ENCODE measurements at places on chromosomes 2 and 18.

GRCh38 chr18:7084080-7085065 lies 33.2 kb downstream of the LAMA1 start:
- DNase-seq = peak; percentile 70

GRCh38 chr18:23365602-23366001 lies 87.5 kb upstream of the RIOK3 start:
- DNase-seq = peak; percentile 81

DNA sequence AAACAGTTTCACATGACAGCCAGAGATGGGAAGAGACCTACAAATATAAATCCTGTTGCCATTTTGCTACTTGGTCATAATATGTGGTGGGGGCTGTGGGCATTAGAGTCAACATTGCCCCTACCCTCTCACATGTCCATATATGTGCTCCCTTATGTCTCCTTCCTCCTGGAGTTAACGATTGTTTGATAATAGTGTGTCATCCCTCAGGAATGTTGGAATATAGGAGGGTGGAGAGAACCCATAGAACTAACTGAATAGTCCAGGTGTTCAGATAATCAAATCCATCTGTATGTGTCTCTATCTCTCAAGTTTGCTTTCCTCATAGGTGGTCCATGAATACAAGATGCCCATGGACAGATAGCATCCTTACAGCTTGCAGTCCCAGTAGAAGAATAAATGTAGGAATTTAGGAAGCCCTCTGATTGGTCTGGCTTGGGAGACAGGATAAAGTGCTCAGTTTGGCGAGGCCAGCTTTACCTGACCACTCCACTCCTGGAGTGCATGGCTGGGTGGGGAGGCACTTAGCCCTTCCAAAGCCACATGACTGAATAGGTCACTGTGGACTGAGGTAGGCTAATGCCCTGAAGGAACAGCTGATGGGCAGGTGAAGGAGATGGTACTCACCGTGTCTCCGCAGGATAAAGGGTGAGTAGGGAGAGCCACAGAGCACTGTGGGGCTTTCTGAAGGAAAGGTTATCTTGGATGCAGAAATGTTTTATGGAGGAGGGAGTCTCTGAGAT lies 166.9 kb downstream of the CDCA7 start:
- no peak for DNase-seq

DNA sequence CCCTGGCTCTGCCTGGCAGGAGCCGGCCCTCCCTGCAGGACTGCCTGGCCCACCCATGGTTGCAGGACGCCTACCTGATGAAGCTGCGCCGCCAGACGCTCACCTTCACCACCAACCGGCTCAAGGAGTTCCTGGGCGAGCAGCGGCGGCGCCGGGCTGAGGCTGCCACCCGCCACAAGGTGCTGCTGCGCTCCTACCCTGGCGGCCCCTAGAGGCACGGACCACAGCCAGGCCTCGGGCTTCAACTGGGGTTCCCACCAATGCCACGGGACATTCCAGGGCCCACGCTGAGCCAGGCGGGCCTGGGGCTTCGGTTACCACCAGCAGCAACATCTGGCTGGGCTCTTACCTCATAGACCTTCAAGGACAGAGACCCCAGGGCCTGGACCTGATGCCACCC lies 6.1 kb upstream of the GMPPA start:
- DNase-seq = no peak

DNA sequence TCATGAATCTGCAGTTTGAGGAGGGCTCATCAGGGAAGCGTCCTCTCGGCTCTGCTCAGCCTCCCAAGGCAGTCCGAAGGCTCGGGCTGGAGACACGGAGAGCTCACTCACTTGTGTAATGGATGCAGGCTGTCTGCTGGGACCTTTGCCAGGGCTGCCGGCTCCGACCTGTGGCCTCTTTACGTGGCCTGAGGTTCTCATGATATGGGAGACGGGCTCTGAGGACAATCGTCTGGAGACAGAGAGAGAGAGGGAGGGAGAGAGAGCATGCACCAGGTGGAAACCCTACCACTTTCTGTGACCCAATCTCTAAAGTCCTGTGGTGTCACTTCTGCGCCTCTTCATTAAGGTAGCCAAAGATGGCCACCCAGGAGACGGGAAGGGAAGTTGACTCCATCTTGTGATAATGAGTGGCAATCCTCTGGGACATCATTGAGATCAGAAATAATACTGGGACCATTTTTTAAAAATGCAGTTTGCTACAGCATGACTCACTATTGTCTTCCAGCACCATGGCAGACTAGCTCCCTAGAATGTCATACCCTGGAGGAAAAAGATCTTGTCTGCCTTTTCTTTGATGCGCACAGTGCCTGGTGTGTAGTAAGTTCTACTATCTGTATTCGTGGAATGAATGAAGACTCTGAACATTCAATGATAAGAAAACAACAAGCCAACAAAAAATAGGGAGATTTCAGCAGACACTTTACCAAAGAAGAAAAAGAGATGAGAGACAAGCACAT lies 60.2 kb downstream of the CD8B2 start:
- no peak for DNase-seq

DNA sequence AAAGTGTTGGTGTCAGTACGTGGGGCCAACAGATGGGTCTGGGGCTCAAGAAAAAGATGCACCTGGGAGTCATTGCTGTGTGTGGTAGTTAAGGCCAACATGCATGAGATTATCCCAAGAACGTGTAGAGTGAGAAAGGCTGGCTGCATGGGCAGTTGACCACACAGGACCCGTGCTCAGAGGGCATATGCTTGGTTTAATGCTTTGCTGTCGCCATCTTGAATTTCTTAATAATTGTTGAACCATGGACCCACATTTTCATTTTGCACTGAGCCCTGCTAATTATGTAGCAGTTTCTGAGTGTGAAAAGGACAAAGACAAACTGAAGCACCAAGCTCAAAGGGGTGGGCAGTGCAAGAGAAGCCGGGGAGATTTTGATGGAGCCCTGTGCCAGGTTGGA lies 148.1 kb downstream of the CYP26B1 start:
- no peak for DNase-seq

DNA sequence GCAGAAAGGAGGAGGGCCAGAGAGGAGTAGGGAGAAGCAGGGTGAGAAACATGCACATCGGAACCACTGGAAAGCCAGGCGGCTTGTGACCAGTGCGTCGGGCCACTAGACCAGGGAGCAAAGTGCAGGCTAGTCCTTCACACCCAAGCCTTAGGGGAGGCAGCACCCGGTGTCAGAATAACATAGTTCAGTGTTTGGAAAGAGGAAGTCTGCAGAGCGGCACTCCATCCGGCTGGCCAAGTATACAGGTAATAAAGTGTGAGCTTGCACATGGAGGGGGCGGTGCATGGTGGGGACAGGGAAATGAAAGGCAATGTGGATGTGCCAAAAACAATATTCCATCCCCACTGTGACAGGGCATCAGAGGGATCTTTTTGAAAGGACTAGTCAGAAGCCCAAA lies 69.7 kb downstream of the ZNF521 start:
- no peak for DNase-seq

DNA sequence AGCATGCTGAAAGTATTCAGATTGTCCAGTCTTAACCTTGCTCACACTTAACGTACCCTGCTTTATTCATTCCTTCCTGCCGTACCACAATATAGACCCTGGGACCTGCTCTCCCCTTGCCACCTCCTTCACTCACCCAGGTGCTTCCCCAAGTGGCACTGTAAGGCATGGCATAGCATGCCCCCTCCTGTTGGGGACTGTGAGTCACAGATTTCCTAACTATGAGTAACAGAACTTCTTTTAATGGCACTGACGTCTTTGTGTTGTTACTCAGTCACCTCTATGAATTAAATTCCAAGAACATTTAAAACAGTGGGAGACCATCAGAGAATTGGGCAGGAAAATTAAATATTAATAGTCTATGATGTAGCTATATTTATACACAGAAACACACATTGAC lies 117.2 kb downstream of the CTNNA2 start:
- DNase-seq = no peak

- no peak for DNase-seq
Measured at GRCh38 chr18:1270081-1270480, 365.4 kb downstream of the ADCYAP1 start.

DNA sequence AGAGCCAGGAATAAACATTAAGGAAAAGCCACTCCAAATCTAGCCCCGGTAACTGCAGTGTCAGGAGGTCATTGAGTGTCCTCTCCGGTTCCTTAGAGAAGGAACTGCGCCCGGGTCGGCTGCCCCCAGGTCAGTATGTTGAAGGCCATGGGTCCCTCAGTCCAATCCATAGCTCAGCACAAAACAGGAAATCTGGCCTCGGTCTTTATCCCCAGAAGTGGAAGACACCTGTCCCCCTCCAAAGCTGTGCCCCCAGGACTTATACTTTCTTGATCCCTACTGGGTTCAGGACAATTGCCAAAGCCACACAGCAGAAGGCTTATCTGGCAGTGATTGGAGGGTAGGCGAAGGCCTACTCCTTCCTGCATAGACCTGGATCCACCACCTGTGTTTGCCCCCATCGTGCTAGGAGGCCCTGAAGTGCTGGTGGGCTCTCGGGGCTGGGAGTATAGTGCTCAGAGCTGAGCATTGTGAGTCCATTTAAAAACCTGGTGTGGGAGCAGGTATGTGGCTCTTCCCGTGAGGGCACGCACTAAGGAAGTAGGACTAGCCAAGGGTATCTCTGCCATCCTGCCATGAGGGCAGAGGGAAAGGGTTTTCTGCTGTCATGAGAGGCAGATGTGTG lies 178.6 kb downstream of the SEPTIN10 start:
- no peak for DNase-seq

DNA sequence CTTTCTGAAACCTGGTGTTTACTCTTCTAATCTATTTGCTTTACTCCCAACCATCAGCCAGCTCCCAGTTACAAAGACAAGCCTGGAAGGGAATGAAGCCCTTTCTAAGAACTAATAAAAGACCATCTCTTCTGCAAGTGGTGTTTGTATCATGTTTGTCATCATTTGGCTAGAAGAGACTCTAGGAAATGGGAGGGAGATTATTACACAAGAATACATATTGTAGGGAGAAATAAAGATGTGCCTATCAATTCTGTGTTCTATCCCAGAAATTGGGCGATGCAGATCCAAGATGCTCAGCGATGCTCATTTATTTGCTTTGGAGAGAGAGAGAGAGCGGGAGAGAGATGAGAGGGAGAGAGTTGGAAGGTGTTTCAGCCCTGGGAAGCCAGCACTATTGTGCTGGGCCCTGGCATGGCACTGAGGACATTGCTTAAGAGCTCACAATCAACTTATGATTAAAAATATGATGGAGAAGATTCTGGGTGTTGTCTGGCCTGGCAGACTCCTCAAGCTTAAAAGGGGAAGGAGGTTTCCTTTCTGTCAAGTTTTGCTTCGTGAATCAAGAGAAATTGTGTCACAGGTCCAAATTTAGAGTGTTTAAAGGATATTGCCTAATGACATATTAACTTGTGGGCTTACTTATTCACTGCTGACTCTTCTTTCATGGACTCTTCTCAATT lies 41.8 kb upstream of the AFF3 start:
- DNase-seq = peak; percentile 2

DNA sequence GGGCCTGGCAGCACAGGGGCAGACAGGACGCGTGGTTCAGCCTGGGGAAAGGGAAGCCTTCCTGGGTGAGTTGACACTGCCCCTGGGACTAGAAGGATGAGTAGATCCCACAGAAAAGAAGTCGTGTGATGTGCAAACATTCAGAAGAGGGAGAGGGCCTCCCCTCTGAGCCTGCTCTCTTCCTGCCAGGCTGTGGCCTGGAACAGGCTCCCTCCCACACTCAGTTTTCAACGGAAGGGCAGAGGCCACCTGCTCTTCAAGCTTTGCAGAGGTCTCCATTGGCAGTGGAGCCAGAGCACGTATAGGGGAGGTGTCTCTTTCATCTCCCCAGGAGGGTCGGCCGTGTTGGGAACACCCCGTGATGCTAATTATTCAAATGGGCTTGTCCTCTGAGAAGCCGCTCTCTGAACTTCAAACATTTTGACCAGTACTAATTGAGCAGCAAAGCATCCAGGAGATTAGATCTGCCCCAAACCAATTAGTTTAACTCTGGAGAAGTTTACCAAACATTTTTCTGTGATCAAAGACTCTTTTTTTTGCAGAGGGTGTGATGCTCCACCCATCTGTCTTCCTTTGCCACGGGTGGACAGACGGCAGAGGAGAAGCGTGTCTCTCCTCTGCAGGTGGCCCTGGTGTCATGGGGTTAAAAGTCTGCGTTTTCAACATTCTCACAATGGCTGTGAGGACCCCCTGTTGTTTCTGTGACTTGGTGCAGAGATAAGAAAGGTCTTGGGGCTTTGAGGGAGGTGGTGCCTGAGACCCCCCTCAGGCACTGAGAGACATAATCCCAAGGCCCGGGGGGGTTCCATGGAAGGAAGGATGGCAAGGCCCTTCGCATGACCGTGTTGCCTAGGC lies 29.5 kb upstream of the ODC1 start:
- DNase-seq = no peak

- DNase-seq = no peak
Measured at GRCh38 chr2:222907048-222907447, 46.2 kb downstream of the ACSL3 start.

DNA sequence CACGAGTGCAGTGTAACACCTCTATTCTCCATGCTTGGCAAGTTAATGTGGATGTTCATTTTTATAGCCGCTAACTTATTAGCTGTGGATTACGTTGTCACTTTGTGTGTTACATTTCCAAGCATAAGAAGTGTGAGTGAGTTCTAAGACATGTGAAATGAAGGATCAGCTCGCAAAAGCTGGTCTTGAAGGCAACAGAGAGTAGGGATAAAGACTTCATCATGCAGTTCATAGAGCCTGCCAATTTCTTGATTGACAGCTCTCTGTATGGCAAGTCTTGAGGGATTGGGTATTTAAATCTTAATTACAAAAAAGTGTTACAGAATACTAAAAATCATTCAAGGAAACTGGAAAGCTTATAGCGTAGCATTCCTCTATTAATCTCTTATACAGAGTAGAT lies 25.8 kb upstream of the DPP4 start:
- DNase-seq = no peak

DNA sequence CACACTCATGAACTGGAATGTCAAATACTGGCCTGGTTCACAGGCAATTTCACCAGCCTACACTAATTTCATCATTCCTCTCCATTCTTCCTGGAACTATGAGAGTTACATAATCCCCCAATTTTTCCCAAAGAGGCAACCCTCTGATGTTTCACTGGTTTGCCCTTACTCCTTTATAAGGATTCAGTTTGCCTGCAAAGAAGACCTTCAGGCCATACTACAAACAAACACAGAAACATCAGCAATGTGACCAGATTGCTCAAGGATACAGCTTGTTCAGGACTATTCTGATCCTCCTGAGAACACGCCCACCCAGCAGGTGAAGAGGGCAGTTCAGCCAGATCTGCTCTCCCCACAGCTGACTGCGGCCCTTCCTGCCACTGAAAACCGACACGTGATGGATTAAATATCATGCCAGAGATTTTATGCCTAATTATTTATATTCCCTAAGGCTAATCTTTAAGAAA lies 215.5 kb downstream of the ETAA1 start:
- DNase-seq = peak; percentile 73

DNA sequence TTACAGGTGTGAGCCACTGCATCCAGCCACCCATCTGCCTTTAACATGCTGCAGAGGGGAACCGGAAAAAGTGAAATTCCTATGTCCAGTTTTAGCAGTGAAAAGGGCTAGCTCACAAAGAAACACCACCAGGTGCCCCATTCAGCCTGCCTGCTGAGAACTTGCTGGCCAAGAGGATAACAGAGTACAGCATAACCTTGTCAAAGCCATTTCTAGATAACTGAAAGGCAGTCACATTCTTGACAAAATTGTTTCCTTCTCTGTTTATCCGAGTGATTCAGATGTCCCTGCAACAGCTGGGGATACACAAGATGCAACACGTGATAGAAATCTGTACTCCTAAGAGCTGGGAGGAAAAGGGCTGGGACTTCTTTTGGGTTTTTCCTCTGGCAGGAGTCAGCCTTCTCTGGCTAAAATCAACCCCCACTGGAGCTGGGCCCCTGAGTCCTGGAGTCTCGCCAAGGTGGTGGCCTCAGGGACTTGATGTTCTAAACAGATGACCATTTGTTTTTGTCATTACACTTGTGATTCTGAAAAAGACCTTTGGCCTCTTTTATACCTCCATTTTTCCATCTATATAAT lies 505.4 kb downstream of the BCL11A start:
- DNase-seq = no peak

Measured in fibroblast of the aortic adventitia (primary cell).